ENCODE measurements at places on chromosomes 11 and 22.

DNA sequence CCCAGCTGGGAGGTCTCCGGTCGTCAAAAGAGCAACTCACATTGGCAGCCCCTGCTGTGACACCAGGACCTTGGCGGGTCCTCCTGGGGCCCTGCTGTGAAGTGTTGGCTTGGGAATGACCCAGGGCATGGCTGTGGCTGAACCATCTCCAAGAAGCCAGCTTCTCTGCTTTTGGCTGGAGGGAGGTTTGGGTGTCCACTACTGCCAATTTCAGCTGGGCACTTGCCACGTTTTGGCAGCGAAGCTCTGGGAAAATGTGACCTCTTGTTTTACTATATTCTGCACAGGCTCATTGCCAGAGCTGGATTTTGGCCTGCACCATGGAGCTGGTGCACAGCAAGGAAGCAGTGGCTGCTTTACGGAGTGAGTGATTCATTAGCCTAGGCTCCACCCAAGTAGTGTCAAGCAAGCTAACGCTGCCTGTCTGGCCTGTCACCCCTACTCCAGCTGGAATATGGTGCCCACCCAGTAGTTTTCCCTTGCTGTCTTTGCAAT, 24.3 kb upstream of the SMCO4 start:
- no peak for DNase-seq

DNA sequence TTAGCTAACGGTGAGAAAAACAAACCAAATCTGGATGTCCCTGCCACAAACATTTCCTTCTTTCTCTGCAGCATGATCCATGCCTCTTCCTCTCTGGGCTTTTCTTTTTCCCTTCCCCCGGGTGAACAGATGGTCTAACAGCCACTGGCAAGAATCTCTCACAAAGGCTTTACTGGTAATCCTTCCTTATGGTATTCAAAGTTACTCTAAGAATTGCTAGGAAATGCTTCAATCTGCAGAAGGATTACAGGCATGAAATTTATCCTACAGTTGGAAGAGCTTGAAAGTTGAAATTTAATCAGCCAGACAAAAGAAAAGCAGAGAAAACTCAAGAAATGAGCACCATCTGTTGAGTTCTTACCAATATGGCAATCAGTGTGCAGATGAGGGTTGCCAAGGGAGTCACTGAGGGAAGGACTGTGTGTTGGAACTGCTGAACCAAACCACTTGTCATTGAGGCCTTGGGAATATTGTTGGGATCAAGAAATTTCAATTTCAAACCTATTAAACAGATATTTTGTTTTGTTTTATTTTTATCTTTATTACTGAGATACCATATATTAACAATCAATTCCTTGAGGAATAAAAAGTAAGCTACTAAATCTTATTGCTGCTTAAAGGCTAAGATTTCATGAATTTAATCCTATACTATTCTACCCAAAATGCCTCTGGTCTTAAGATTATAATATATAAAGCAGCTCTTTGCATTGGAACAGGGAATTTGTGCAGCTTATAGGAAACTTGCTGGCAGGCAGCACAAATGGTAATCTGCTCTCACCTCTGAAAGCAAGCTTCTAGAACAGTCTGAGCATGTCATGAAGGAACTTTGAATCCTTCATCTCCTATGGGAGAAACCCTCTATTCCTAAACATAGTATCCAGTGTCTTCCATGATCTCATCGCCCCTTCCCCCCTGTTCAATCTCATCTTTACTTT, 29.7 kb upstream of the NDUFC2 start:
- no peak for DNase-seq

- no peak for DNase-seq
Observed at GRCh38 chr11:101816613-101817012, 98.2 kb upstream of the CEP126 start.

DNA sequence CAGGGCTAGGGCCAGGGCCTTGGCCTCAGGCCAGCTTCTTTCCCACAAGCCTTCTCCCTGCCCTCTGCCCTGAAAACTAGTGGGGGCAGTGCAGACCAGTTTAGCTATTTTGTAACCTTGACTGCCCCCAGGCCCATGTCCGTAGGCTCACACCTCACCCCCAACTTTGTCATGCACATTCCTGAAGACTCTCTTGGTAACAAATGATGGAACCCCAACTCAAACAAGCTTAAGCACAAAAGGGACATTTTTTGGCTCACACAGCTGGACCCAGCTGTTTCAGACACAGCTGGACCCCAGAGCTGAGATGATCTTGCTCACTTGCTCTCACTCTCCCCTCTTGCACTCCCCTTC, 46.6 kb downstream of the KCNQ1OT1 start:
- DNase-seq: no peak

DNA sequence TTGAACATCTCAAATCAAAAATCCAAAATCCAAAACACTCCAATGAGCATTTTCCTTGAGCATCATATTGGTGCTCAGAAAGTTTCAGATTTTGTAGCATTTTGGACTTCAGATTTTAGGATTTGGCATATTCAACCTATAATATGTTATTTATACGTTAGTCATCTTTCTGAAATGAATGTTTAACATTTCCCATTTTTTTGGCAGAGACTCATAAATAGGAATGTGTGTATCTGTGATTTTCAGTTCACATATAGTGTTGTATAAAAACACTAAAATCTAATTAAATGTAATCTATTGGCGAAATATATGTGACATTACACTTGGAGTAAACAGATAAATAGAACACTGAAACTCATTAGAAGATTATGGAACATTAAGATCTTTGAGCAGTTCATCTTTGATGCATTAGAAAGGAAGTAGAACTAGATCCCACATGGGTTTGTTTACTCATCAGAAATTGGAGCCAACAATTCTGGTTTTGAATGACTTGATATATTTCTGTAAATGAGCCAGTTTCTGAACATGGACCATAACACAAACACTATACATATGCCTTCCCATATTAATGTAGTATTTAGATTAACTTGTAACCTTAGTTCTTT, 153.1 kb downstream of the UVRAG start:
- no peak for DNase-seq

GRCh38 chr11:18394928-18395734, 768 bp downstream of the LDHA start:
- no peak for DNase-seq

GRCh38 chr11:46259971-46260560, 17.4 kb upstream of the CREB3L1 start:
- no peak for DNase-seq

- DNase-seq: no peak
Observed at GRCh38 chr11:60951904-60952741, at the start of gene SLC15A3. TSS of gene SLC15A3 (minus strand) at chr11:60952176. CDS start at chr11:60951551, 625 bp downstream.

DNA sequence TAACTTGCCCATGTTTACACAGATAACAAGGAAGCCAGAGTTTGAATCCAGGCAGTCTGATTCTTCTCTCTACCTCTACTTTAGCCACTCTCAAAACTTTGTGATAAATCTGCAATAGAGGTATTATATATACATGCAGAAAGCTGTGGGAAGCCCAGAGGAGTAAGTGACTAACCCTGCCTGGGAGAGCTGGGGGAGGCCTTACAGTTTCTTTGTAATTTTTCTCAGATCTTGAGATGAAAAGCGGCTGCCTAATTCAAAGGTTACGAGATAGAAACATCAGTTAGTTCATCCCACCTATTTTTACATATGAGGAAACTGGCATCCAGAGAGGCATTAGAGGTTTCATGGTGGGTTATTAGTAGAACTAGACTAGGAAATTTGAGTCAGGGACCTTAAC, 4.9 kb downstream of the STIM1 start:
- no peak for DNase-seq

DNA sequence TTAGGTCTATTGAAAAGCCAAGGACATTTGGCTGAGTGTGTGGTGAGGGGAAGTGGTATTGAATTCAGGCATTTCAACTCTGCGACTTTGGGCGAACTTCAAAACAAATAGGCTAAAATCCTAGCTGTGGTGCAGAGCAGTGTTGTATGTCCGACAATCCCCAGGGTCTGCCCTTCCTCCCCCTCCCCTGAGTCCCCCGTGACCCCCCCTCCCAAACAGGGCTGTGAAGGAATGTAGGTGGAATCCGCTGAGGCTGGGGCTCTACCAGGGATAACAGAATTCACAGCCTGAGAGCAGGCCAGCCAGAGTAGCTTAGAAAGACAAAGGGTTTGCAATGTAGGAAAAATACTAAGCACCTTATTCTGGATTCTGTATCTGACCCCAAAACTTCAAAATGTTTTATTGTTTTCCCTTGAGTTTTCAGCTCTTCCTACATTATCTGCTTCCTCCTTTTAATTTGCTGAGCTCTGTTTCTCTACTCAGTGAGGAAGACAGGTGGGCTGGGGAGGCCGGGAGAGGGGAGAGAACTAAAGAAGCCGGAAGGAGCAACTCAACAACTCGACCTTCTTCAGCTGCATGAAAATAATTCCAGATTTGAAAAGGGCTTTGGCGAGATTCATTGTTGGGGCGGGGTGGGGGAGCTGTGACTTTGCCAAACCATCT, 315.2 kb downstream of the BLID start:
- DNase-seq: no peak

DNA sequence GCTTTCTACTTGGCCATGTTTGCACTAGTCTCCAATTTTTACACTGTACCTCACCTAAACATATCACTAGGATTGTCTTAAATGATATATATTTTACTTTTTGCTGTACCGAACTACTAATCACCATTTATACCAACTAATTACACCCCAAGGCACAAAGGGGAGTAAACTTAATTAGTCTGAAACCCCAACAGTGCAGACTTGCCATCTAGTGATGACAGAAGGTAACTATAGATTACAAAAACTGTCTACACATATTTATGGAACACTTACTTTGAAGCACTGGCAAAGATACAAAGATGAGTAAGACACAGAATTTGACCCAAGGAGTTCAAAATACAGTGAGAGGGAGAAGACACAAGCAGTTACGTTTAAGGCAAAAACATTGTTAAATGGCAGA, 139.7 kb downstream of the CNTN5 start:
- DNase-seq: no peak

DNA sequence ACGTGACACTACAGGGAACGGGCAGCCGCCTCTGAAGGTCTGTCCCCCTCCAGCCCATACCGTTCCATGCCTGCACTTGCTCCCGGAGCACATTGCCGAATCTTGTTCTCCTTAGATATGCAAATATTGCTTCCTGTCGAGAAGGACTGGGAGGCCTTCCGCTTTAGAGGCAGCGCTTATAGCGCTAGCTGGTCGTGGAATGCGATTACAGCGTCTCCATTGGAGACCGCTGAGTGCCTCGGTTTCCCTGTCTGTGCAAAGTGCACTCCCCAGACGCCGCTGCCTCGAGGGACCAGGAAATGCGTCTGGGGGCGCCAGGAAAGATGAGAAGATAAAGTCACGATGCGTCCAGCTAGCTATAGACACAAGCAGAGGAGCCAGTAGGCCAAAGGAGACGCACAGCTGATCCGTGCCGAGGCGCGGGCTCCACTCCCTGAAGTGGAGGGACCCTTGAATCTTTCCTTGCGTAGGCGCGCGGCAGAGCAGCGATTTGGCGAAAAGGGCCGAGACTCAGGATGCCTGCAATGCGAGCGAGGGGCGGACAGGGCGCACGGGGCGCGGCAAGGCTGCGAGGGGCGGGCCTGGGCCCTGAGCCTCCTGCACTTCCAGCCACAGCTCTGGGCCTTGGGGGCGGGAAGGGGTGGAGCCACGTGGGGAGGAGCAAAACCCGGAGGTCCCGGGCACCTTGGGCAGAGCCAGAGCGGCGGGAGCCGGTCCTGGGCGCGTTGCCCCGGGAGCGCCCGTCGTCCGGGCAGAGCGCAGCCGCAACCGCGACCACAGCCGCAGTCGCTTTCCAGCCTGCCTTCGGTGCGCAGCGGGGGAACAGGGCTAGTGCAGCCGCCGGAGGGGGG, at the start of gene RASSF10:
TSS of gene RASSF10 (plus strand) at position 692 of the 851 bp plus-strand sequence. CDS start 261 bp downstream, outside the sequence.
- no peak for DNase-seq

DNA sequence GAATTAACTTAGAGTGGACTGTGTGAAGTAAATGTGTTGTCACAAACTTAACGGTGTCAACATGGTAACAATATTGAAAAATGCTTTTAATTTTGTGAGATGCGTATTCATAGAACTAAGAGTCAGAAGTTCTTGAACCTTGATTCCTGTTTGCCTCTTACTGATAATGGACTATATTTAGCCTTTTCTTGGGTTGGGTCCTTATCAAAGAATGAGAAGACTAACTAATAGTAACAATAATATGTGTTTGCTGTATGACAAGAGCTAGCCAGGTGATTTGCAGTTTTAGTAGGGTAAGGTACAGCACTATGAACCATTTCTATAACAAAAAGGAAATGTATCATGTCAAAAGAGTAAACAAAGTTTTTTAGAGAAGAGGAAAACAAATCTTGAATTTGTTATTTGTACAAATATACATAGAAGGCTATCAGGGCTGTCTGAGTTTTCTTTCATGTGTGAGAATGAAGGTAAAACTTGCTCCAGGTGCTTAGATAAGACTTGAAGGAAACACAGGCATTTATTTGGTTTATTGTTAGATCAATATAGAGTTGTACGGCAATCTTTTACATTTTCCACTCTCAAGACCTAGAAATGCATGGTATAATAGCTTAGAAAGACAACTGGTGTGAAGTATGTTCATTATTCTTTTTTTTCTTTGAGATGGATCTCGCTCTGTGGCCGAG, 74.1 kb downstream of the PACS1 start:
- DNase-seq: no peak

GRCh38 chr22:38316364-38317121, 690 bp downstream of the CSNK1E start:
- no peak for DNase-seq

DNA sequence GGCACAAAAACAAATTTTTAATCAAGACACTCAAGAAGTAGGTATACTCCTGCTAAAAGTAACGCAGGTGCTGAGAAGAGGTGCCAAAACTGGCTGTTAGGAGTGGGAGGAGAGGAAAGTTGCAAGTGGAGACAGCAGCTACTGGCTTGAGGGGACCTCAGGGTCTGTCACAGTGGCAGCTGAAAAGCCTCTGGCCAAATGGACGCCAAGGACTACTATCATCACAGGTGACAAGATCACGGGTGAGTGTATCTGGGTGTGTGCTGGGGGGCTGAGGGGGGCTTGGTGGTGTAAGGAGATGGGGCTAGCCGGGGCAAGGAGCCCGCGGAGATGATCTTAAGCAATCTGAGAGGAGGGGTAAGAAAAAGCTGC, 687 bp downstream of the ZNF202 start:
- DNase-seq: no peak

GRCh38 chr11:60910711-60911380, 3.1 kb upstream of the TMEM109 start:
- DNase-seq: no peak

DNA sequence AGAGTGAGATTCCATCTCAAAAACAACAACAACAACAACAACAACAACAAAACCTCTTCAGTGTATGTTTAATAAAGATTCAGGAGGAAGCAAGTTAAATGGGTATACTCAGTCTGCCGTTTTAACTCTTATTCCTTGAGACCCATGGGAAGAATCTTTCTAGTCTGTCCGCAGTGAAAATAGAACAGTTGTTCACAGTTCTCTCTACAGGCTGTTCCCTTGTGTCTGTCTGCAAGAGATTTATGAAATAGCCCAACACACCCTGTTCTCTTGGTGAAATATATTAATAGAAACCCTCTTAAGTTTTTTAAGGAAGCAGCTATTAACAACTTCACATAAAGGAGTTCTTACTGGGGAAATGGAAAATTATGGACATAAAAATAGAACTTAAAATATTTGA, 682.2 kb upstream of the RAG2 start:
- no peak for DNase-seq

- no peak for DNase-seq
Observed at GRCh38 chr22:48784701-48785503, 1042.8 kb downstream of the BRD1 start.
